ENCODE measurements at places on chromosomes 3 and 15. TPM values are rescaled to one million over a fixed set of nuclear protein-coding genes. Genes with fewer than 3 reads are reported as not detected.

DNA sequence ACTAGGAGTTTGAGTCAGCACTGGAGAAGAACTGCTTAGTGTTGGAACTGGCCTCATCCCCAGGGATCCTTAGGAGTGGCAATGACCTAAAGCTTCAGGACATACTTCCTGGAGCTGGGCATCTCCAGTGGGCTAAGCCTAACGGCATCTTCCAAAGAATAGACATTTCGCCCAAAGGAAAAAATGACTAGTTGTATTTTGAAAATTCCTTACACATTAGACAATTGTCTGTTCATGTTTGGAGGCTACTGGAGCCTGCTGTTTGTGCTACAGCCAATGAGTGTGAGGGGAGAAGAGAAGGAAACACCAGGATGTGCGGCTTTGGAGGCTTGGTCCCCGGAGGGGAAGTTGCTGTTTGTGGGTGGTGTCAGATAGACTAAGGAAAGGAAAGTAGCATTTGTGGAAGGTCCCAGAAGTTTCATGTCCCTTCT is 77.6 kb downstream of the POLR2M start:
- no peak for DNase-seq

GABRA5 gene
- total RNA-seq = not detected

GRCh38 chr15:31399544-31400171 is 73.0 kb downstream of the KLF13 start:
- no peak for DNase-seq

LSMEM2 gene
- total RNA-seq = 3.1 TPM

SENP8 gene
- 2.1 TPM for total RNA-seq

GRCh38 chr15:98648654-98649471 is 524 bp downstream of the IGF1R start:
- DNase-seq = peak; percentile 29
